ENCODE measurements at places on chromosomes 7 and 10.

DNA sequence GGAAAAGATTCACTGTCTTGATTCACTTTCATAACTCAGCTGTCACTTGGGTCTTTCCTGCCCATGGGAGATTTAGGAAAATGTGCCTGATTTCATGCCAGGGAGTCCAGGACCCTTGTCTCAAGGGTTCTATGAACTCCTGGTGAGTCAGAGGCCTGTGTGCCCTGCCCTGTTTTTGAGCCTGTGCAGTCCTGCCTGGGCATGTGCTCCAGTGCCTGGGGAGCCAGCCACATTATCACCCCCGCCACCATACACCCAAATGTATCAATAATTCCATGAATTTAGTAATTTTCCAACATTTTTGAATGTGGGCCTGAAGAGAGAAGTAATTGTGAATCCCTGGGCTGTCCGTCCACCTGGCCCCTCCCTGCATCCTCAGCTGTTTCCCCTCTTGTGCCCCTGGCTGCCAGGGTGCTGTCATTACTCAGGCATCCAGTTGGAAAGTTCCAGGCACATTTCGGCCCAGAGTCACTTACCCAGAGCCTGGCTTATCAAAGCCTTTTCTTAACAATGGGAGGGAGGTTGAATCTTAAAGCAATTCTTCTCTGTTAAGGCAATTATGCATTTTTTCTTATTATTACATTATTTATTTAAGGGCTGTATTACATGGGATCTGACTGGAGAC, 287.8 kb upstream of the CDC14C start:
- no peak for DNase-seq

- DNase-seq, result no peak
Measured at GRCh38 chr7:159218170-159218569, 73.5 kb upstream of the VIPR2 start.

GRCh38 chr7:49937608-49938007, 155.4 kb downstream of the ZPBP start:
- no peak for DNase-seq

- no peak for DNase-seq
Measured at GRCh38 chr7:90596671-90597562, 796 bp downstream of the CDK14 start.

- no peak for DNase-seq
Measured at GRCh38 chr7:94492601-94493000, 17.0 kb upstream of the CASD1 start.

- peak; percentile 52 for DNase-seq
Measured at GRCh38 chr10:15254808-15255648, 86.5 kb upstream of the NMT2 start.

- no peak for DNase-seq
Measured at GRCh38 chr7:7696458-7697119, 21.8 kb downstream of the RPA3 start.
